ENCODE measurements at places on chromosomes 5 and 9.

DNA sequence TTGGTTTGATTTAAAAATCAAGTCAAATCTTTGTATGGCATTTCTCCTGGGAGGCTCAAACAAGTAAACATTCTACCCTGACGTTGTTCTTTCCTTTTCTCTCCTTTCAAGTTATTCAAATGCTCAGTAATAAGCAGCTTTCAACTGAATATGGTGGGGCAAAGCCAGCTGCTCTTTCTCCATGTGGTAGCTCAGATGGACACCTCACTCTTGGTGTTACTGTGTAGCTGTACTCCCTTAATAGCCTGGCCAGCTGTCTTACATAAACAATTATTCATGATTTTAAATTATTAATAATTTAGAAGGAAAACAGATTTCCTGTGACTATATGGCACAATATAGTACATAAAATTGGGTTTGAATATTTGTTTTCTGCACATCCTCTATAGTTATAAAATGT lies 165.2 kb downstream of the PDE4D start:
- no peak overlapping the region for H3K27ac ChIP-seq
- H3K4me1 ChIP-seq = peaks cover 8% of the 10 kb centered on the region
- no peaks in the 10 kb centered on the region for H3K27me3 ChIP-seq
- no peak for DNase-seq
- no peaks in the 10 kb centered on the region for H3K36me3 ChIP-seq
- no peak overlapping the region for H3K4me3 ChIP-seq

DNA sequence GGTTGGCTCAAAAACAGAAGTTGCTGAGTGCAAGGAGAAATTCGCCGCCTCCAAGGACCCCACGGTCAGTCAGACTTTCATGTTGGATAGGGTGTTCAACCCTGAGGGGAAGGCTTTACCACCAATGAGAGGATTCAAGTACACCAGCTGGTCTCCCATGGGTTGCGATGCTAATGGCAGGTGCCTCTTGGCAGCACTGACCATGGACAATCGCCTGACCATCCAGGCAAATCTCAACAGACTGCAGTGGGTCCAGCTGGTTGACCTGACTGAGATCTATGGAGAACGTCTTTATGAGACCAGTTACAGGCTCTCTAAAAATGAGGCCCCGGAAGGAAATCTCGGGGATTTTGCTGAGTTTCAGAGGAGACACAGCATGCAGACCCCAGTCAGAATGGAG lies 7.7 kb downstream of the GTF3C4 start:
- H3K4me1 ChIP-seq = peaks cover 11% of the 10 kb centered on the region
- no peak overlapping the region for H3K4me3 ChIP-seq
- DNase-seq = no peak
- peaks cover 43% of the 10 kb centered on the region for H3K36me3 ChIP-seq
- no peak overlapping the region for H3K27ac ChIP-seq
- H3K27me3 ChIP-seq = no peaks in the 10 kb centered on the region

DNA sequence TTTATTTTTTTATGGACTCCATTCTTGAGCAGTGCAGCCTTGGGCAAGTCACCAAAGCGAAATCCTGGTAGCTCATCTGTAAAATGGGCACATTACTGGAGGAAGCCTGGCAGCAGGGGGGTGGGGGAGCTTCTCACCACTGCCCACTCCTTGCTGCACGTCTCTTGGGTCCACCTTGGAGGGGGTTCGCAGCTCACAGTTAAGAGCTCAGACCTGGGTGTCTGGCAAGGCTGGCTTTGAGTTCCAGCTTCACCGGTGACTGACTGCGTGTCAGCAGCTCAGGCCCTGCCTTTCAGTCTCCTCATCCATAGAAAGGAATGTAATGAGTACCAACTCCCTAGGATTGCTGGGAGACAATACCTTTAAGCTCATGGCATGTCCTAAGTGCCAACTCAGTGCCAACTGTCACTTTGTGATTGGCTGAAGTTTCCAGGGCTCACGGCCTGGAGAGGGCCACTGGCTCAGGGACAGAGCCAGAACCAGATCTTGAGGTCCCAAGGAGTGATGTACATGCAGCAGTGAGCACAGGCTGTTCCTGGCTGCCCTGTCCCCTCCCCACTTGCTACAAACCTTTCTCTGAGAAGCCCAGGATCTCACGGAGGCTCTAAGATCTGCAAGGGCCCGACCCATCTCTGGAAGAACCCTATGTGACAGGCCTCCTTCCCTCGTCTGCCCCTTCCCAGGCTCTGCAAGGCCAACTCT lies 72.9 kb downstream of the C9orf50 start:
- H3K27ac ChIP-seq = no peak overlapping the region
- no peak overlapping the region for H3K4me3 ChIP-seq
- no peaks in the 10 kb centered on the region for H3K36me3 ChIP-seq
- no peak for DNase-seq
- peaks cover 85% of the 10 kb centered on the region for H3K27me3 ChIP-seq

DNA sequence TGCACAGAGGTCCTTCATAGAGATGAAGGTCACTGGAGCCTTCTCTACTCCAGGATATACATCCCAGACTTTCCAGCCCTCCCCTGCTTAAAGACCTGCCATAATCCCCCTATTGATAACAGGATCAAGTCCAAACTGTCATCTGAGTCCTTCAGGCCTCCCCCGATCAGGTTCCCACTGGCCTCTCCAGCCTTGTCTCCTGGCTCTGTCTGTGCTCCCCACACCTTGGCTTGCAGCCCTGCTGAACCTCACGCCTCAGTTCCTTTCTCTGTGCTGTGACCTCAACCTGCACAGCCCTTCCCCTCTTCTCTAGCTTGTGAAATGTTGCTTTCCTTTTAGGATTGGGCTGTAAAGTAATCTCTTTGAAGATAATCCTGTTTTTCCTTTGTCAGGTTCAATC lies 2.5 kb upstream of the HRH2 start:
- DNase-seq = no peak
- peaks cover 57% of the 10 kb centered on the region for H3K27me3 ChIP-seq
- H3K4me3 ChIP-seq = no peak overlapping the region
- peaks cover 31% of the 10 kb centered on the region for H3K4me1 ChIP-seq
- peaks cover 3% of the 10 kb centered on the region for H3K36me3 ChIP-seq

- H3K4me1 ChIP-seq = peaks cover 20% of the 10 kb centered on the region
- no peak overlapping the region for H3K4me3 ChIP-seq
- DNase-seq = no peak
- no peak overlapping the region for H3K27ac ChIP-seq
- no peaks in the 10 kb centered on the region for H3K36me3 ChIP-seq
Measured at GRCh38 chr9:89929673-89930480, 325.1 kb downstream of the GADD45G start.

GRCh38 chr9:106017198-106017740 lies 322.9 kb downstream of the TMEM38B start:
- no peak for DNase-seq
- H3K27me3 ChIP-seq = peaks cover 15% of the 10 kb centered on the region
- no peak overlapping the region for H3K4me3 ChIP-seq
- no peaks in the 10 kb centered on the region for H3K4me1 ChIP-seq

DNA sequence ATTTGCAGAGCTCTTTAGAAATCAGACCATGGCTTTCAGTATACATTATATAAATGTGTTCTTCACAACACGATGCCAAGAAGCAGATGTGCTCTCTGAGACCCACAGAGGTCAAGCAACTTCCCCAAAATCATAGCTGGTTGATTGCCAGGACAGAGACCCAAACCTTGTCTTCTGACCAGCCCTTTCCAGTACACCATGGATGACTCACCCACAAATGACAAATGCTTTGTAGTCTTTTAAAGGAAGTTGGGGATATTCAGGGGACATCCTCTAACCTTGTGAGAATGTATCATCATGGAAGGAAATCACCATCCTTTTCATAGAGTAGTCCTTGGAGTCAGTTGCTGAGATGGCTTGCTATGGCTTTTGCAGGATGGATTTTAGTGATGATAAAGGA lies 30.1 kb downstream of the ZNF462 start:
- H3K27ac ChIP-seq = no peak overlapping the region
- H3K36me3 ChIP-seq = no peaks in the 10 kb centered on the region
- no peak for DNase-seq

GRCh38 chr9:83706676-83707517 lies 861 bp downstream of the UBQLN1 start:
- H3K27ac ChIP-seq = peak overlapping the region; percentile 100
- H3K4me1 ChIP-seq = peaks cover 25% of the 10 kb centered on the region
- DNase-seq = peak; percentile 37
- H3K36me3 ChIP-seq = peaks cover 18% of the 10 kb centered on the region

- peaks cover 29% of the 10 kb centered on the region for H3K27me3 ChIP-seq
- H3K27ac ChIP-seq = peak overlapping the region; percentile 25
- DNase-seq = peak; percentile 27
Measured at GRCh38 chr5:107570805-107571531, 99.8 kb downstream of the EFNA5 start.

DNA sequence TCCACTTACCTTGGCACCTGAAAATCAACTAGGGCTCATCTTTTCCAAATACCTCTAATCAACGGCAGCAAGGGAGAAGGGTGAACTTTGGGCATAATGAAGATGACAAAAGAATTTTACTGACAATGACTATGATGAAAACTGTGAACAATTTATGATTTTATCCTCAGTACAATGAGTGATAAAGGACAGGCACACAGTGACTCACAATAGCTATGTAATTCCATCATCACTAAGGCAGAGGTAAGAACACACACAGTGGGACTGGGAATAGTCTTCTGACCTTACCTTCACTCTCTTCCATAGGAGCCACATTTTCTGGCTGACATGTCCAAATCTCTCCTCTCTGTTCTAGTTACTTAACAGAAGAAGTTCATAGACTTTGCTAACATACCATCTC lies 26.1 kb upstream of the KCNV2 start:
- H3K4me1 ChIP-seq = no peaks in the 10 kb centered on the region
- H3K4me3 ChIP-seq = no peak overlapping the region
- H3K27me3 ChIP-seq = no peaks in the 10 kb centered on the region
- no peak overlapping the region for H3K27ac ChIP-seq
- DNase-seq = no peak

DNA sequence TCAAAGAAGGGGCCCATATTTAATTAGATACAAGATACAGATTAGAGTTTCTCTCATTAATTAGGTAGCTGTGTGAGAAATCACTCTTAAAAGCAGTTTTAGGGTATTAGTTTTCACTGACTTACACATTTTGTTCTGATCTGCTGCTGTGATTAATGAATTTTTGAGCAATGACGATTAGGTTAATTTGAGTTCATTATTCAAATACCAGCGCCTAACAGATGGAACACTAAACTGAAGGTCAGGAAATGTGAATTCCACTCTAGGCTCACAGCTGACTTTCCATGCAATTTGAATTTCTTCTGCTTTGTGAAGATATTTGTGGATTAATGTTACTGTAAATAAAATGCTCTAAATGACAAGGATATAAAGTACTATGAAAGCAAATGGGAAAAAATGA lies 380.6 kb downstream of the ADGRV1 start:
- no peak overlapping the region for H3K4me3 ChIP-seq
- peaks cover 2% of the 10 kb centered on the region for H3K4me1 ChIP-seq
- H3K27ac ChIP-seq = no peak overlapping the region
- H3K27me3 ChIP-seq = peaks cover 6% of the 10 kb centered on the region

- no peak overlapping the region for H3K4me3 ChIP-seq
- no peaks in the 10 kb centered on the region for H3K36me3 ChIP-seq
- DNase-seq = no peak
- H3K27ac ChIP-seq = no peak overlapping the region
Measured at GRCh38 chr9:135048758-135049444, 38.6 kb upstream of the OLFM1 start.

GRCh38 chr5:97425511-97425910 lies 242.5 kb upstream of the RIOK2 start:
- no peaks in the 10 kb centered on the region for H3K36me3 ChIP-seq
- H3K27ac ChIP-seq = no peak overlapping the region
- H3K4me1 ChIP-seq = no peaks in the 10 kb centered on the region
- H3K27me3 ChIP-seq = no peaks in the 10 kb centered on the region
- no peak for DNase-seq

DNA sequence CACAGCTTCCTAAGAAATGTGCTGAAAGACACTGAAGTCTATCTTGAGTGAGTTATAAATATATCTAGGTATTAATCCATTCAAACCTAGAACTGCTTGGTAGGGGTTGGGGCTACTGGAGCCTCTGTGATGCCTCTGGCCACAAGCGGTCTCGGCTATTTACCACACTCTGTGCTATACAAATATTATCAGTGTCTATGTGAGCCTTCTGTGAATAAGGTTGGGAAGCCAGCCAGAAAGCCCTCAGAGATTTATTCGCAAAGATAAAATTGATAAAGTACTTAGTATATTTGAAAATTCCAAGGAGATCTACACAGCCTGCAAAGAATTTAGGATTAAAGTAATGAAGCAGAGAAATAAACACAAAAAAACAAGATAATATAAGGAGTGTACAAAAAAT lies 41.4 kb downstream of the LIFR start:
- no peaks in the 10 kb centered on the region for H3K4me1 ChIP-seq
- H3K27me3 ChIP-seq = peaks cover 22% of the 10 kb centered on the region
- H3K4me3 ChIP-seq = no peak overlapping the region
- DNase-seq = no peak

DNA sequence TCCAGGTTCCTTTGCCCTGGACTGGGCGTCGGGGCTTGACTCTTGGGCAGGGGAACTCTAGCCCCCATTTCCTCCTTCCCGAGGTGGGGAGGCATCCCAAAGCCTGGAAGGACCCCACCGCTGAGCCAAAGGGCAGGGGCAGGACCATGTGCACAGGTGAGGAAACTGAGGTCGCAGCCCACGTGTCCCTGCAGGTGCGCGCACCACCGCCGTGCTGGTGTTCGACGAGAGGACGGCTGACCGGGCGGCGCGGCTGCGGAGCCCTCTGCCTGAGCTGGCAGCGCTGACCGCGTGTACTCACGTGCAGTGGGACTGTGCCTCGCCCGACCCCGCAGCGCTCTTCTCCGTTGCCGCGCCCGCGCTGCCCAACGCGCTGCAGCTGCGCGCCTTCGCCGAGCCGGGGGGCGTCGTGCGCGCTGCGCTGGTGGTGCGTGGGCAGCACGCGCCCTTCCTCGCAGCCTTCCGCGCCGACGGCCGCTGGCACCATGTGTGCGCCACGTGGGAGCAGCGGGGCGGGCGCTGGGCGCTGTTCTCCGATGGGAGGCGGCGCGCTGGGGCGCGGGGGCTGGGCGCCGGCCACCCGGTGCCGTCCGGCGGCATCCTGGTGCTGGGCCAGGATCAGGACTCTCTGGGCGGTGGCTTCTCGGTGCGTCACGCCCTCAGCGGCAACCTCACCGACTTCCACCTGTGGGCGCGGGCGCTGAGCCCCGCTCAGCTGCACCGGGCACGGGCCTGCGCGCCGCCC lies 2.8 kb downstream of the ADGRD2 start:
- H3K4me3 ChIP-seq = no peak overlapping the region
- H3K4me1 ChIP-seq = peaks cover 7% of the 10 kb centered on the region
- H3K27me3 ChIP-seq = peaks cover 71% of the 10 kb centered on the region

- no peaks in the 10 kb centered on the region for H3K36me3 ChIP-seq
- H3K27me3 ChIP-seq = no peaks in the 10 kb centered on the region
- H3K4me3 ChIP-seq = no peak overlapping the region
- H3K4me1 ChIP-seq = peaks cover 60% of the 10 kb centered on the region
Measured at GRCh38 chr5:131218392-131218791, 45.5 kb upstream of the CDC42SE2 start.

GRCh38 chr5:59346982-59347381 lies 546.5 kb downstream of the PDE4D start:
- H3K4me3 ChIP-seq = no peak overlapping the region
- no peak overlapping the region for H3K27ac ChIP-seq
- H3K4me1 ChIP-seq = no peaks in the 10 kb centered on the region
- H3K27me3 ChIP-seq = no peaks in the 10 kb centered on the region
- H3K36me3 ChIP-seq = no peaks in the 10 kb centered on the region
- DNase-seq = no peak

Data from stimulated activated naive B cell treated with anti-CD40 and anti-IgM and Interleukin-4, amounts not matched to agents 10 μg/mL and 1 μg/mL and 100 μg/mL, for 72 hours (primary cell).